Epithelial cell of esophagus (primary cell): ENCODE measurements at places on chromosomes 12 and 14.

- no peak for DNase-seq
Measured at GRCh38 chr12:130526813-130527212, 189.1 kb downstream of the PIWIL1 start.

- peak; percentile 79 for DNase-seq
Measured at GRCh38 chr14:71354801-71355200, 447.5 kb downstream of the PCNX1 start.

DNA sequence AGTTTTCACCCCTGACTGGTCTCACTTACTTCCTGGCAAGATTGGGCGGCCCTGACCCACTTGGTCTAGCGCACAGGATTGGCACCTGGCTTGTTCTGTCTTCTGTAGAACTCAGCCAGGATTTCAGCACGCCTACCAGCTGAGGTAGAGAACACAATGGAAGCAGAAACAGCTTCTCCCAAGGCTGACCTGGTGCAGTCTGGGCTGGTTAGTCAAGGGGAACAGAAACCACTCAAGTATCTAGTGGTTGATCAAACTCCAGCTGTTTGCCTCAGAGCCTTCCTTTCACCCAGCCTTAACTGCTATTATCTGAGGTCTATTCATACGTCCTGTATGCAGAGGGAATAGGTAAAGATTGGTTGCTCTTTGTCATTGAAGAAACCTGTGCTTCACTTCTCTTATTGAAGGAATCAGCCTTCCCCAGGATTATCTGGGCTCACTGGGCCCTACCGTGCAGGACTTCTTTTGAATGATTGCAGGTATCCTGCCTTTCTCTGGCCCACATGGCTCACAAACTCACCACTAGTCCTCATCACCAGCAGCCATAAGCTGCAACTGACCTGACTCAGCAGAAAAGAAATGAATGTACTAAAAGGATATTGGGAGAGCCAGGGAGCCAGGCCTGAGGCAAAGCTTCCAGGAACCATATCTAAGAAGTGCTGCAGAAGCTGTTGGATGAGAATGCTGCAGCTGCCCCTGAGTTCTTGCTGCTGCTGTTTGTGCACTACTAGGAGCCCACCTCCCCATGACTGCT lies 2.5 kb upstream of the PLEKHD1 start:
- DNase-seq: no peak

DNA sequence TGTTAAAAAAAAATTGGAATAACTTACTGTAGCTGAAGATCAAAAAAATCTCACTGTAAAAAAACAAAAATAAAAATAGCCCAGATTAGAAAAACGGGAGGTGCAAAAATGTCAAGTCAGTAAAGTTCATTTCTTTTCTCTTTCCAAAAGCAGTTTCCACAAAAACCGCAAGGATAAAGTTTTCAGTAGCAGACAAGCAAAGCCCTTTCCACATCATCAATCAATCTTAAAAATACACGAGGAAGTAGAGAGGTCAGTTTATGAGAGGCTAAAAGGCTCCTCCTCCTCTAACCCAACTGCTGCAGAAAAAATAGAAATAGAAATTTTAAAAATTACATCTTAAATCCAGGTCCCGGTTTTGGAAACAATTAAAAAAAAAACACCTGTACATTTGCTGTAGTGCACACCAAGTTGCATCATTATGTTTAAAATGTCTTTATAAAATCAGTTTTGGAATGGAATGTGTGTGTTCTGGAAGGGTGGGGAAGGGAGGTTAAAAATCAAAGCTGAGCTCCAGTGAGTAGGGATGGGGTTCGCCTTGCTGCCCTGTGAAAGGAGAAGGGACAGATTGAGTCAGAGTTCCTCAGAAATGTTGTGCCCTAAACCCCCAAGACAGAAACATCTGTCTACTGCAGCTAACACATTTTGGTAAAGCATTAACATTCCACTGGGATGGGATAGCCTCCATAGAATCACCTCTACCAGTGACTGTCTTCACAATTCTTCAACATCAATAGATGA lies 5.8 kb downstream of the HNRNPC start:
- no peak for DNase-seq

- DNase-seq: no peak
Measured at GRCh38 chr14:90578283-90578985, 181.6 kb downstream of the CALM1 start.

GRCh38 chr14:103135333-103136260 lies 12.3 kb downstream of the TNFAIP2 start:
- DNase-seq: no peak

DNA sequence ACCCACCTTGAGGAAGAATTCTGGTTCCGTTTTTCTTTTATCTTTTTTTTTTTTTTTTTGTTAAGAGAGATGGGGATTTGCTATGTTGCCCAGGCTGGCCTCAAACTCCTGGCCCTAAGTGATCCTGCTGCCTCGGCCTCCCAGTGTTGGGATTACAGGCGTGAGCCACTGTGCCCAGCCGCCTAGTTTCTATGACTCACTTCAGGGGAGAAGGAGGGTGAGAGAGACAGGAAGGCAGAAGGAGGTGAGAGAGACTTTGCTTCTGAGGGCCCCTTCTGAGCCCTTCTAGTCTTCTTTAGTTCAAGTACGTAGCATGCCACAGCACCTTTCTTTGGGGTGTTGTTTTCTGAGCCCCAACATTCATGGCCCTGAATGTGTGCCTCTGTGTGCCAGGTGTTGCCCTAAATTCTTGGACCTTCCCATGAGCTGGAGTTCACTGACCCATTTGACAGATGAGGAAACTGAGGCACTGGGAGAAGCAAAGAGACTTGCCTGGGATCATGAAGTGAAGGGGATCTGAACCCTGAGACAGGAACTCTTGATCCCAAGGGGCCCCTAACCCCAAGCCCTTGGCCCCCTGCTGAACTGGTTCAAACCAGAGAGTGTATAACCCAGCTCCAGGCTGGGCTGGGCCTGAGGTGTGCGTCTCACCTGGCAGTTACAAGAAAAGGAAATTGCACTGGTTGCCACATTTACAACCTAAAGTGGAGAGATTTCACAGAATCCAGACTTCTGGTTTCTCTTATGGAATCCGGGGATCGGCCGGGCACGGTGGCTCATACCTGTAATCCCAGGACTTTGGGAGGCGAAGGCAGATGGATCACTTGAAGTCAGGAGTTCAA lies 20.8 kb downstream of the SH2B3 start:
- no peak for DNase-seq

GRCh38 chr12:82857911-82858533 lies 171.3 kb downstream of the TMTC2 start:
- DNase-seq: peak; percentile 7

DNA sequence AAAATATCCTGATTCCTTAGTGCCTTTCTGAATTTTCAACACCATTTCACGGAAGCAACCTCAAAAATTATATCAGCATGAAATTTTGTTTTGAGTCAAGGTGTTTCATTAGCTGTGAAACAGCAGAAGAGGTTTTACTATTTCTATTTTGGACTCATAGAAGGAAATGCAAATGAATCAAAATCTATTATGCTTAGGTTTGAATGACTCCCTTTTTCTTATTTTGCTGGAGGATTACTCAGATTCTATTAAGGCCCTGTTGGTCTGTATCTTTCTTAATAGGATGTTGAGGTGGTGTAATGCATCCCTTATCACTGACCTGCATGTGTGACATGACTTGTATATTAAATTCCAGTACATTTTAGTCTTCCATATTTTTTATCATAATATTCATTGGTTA lies 165.8 kb downstream of the TMTC2 start:
- no peak for DNase-seq

GRCh38 chr14:99679996-99680395 lies 4.1 kb upstream of the CYP46A1 start:
- DNase-seq: no peak

DNA sequence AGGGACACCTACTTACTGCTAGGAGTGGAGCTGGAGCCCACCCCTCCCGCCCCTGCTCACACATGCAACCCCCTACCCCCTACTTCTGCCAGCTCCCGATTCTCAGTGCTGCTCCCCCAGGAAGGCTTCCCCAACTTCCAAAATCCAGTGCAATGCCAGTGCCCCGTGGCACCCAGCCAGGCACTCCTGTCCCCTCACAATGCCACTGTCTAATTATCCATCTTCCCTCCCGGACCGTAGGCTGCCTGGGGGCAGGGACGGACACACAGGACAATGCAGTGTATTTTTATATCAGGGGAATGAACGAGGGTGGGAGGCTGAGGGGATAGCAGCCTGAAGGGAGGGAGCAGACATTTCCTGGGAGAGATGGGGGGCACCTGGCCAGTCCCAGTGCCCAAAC lies 12.4 kb downstream of the OTUB2 start:
- DNase-seq: no peak

- no peak for DNase-seq
Measured at GRCh38 chr12:91620992-91621391, 438.4 kb upstream of the DCN start.

DNA sequence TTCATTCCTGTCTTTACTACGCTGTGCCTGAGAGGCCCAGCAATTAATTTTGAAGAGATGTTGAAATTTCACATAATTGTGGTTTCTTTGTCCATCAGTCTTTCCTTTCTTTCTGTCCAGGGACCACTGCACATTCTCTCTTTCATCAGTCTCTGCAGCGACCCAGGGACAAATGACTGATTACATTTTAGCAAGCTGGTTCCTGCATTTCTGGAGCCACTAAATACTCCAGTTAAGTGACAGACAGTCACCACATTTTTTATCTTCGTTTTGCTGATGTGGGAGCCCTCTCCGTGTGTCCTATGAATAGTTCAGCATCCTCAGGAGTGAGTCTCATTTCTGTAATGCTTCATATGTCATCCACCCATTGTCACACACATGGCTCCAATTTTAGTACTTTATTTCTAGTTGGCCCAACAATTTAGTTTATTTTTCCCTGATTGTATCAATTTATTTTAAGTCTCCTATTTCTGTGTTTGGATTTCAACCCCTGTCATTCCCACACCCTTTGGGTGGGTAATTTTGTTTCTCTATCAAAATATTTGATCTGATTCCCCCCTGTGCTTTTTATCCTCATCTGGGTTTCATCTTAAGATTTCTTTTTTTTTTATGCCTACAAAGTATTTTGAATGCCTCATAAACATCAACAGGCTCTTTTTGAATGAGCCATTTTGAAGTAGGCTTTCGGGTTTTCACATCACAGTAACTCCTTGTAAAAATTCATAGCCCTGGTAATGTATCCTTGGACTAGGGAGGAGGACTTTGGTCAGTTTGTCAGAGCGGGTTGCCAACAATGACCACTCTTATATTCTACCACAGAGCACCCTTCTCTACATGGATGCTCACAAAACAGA lies 1196.5 kb downstream of the GALC start:
- DNase-seq: no peak

GRCh38 chr14:93648440-93649168 lies 139.7 kb downstream of the PRIMA1 start:
- DNase-seq: peak; percentile 36

- DNase-seq: no peak
Measured at GRCh38 chr14:89551432-89551831, 134.4 kb upstream of the FOXN3 start.

DNA sequence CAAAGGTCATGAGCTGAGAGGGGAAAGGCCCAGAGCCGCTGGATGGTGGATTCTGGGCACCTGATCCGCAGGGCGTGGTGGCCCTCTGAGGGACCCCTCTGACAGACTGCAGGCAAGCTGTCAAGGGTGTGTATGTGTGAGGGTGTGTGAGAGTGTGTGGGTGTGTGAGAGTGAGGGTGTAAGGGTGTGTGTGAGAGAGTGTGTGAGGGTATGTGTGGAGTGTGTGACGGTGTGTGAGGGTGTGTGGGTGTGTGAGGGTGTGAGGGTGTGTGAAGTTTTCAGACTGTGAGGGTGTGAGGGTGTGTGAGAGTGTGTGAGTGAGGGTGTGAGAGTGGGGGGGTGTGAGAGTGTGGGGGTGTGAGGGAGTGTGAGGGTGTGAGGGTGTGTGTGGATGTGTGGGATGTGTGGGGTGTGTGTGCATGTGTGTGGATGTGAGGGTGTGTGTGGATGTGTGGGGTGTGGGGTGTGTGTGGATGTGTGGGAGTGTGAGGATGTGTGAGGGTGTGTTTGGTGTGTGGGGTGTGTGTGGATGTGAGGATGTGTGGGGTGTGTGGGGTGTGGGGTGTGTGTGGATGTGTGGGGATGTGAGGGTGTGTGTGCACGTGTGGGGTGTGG lies 156.7 kb downstream of the TMEM121 start:
- no peak for DNase-seq

DNA sequence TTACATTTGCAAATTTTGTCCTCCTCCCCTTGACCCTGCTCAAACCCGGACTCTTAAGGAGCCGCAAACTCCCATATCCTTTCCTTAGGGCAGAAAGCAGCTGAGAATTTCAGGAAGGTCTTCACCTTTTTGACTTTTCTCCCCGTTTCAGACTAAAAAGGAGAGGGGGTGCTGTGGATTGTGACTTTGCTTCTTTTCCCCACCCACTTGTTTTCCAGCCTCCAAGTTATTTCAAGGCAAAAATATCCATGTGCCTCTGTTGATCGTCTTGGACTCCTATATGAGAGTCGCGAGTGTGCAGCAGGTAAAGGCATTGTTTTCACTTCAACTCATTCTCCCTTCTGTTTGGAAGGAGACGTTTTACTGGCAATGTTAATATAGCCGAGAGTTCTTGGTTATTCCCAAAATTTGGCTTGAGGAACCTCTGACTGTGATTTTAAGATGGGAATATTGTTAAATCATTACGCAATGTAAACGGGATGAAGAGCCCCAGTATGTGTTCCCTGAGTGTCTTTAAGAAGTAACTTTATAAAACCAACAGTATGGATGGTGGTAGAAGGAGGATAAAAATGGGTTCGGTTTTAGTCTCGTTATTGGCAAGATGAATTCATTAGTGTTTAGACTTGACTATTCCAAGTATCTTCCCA lies 663 bp downstream of the LRRK2 start:
- DNase-seq: no peak

GRCh38 chr12:120903412-120904196 lies 554 bp downstream of the SPPL3 start:
- DNase-seq: peak; percentile 54

- no peak for DNase-seq
Measured at GRCh38 chr12:4241592-4241991, 32.0 kb upstream of the CCND2 start.

DNA sequence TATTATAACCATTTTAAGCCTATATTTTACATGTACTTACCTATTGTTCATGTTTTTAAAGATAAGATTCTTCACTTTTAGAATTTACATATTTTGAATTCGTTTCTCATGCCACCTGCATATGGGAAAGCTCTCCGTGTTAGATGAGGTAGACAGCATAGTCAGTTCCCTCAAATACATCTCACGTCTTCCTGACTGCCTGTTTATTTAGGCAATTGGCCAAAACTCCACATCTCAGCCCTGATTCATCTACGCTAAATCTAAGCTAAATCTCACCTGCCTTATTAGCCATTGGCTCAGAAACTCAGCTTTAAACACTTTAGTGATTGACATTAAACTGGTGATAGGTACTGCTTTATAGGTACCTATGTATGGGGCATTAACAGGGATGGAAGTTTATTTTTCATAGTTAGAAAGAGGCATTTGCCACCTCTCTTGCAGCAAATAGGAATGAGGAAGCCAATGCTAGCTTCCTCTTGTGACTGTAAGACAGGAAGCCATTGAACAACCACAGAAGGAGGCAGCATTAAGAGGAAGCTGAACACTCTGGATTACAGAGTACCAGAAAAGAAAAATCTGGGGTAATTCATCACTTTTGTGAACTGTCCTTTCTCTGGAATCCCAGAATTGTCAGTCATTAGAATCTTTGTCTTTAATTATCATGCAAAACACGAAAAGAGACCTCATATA lies 111.9 kb downstream of the LRFN5 start:
- peak; percentile 30 for DNase-seq

GRCh38 chr12:27616356-27617142 lies 79.7 kb upstream of the REP15 start:
- DNase-seq: peak; percentile 42
